ENCODE measurements at places on chromosomes 1 and 21.

DNA sequence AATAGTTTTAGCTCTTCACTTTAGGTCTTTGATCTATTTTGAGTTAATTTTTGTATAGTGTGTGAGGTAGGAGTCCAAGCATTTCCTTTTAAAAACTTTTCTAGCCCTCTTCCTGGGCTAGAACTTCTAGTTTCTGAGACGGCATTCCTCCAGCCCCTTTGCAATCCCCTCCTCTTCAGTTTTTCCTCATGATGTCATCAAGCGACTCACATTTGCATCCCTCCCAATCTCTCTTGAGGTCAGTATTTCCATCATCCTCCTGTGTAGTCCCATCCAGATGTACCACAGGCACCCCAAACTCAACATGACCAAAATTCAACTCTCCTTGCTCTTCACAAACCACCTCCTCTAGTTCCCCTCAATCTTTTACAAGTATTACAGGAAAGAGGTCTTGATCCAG, 10.7 kb downstream of the HMGN2 start:
- no peak for DNase-seq

DNA sequence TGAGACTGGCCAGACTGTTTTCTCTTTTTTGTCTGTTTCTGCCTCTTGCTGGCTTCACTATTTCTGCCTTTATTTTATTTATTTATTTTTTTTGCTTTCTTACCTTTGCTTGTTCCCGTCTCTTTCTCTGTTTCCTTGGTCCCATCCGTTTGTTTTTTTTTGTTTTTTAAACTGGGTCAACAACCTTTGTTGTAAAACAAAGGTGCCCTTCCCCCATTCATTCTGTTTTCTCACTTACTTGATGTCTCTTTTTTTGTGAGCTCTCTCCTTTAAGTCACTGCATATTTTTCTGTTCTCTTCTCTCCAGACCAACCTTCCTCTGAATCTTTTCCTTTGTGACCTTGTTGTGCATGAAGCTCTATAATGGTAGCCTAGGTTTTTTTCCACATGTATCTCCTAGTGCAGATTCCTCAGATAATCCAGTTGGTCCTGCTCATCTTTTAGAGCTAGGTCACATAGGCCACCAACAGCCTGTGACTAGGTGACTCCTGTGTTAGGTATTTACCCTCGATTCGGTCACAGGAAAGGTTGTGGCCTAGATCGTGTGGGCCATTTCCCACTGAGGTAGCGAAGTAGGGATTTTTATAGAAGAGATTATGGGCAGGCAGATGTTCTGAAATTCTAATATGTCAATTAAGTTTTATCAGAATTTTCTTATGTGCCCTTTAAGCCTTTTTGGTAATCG, 15.9 kb downstream of the GNAI3 start:
- DNase-seq, result no peak

DNA sequence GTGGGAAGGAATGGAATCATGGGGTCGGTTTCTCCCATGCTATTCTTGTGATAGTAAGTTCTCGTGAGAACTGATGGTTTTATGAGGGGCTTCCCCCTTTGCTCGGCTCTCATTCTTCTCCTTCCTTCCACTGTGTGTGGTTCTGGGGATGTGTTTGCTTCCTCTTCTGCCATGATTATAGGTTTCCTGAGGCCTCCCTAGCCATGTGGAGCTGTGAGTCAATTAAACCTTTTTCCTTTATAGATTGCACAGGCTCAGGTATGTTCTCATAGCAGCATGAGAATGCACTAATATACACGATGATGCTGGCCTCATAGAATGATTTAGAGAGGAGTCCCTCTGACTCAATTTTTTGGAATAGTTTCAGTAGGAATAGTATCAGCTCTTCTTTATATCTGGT, 195.4 kb upstream of the IVNS1ABP start:
- DNase-seq, result no peak

GRCh38 chr21:44514746-44515358, 25.1 kb downstream of the KRTAP10-1 start:
- DNase-seq, result no peak

DNA sequence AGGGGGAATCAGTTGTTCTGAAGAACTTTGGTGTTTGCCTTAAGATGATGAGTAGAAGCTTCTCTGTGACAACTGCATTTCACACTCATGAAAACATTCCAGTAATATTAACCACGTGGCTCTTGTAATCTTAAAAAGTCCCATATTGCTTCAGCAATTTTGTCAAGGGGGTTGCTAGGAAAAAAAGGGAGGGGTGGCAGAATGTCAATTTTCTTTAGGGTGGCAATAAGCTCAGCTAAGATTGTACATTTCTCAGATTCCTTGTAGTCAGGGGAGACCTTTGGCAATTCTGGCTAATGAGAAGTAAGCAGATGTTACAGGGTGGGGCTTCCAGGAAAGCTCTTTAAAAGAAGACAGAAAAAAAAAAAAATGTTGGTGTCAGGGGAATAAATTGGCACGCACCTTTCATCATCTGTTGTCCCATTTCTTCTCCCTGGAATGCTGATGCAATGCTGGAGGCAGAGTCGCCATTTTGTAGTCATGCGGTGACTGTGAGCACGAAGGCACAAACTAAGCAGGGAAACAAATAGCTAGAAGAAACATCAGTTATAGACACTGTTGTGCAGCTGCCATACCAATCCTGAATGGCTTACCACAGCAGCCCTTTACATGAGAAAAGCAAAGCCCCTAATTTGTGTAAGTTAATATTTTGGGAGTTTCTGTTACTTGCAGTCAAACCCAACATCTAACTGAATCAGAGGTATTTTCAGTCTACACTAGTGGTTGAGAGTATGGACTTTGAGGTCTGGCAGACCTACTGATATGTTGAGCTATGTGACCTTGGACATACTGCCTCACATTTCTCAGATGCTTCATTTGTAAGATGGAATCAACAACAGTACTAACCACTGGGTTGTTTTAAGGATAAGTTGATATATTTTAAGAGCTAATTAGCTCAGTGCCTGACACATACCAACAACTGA, 56.1 kb upstream of the MRPS6 start:
- no peak for DNase-seq

DNA sequence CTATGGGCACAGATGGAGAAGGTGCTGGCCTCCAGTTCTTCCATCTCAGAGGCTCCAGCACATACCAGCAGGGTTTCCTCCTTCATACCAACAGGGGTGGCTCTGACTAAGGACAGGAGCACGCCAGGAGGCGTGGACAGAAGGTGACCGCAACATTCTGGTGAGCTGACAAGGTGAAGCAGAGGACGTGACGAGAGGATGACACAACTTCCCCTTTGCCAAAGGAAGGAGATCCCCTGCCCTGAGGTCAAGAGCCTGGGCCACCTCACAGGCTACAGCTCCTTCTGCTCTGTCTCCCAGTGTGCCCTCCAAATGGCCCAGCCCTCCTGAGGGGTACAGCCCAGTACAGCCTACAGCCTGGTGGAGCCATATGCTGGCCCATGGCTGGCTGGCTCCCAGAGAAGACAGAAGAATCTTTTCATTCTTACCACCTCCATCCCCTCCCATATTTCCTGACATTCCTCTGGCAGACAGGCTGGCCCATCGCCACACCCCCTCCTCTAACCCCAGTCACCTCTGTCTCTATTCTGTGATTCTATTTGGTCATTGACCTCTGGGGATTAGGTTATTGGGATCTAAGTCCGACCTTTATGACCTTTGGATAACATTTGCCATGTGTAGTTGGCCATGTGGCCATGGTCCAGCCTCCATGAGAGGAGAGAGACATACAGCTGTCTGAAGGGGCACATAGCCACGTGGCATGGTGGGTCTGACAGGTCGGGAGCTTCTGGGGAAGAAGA, 5.1 kb upstream of the LAMB3 start:
- DNase-seq, result no peak

- DNase-seq, result no peak
Observed at GRCh38 chr1:11817192-11817591, 11.2 kb downstream of the CLCN6 start.

DNA sequence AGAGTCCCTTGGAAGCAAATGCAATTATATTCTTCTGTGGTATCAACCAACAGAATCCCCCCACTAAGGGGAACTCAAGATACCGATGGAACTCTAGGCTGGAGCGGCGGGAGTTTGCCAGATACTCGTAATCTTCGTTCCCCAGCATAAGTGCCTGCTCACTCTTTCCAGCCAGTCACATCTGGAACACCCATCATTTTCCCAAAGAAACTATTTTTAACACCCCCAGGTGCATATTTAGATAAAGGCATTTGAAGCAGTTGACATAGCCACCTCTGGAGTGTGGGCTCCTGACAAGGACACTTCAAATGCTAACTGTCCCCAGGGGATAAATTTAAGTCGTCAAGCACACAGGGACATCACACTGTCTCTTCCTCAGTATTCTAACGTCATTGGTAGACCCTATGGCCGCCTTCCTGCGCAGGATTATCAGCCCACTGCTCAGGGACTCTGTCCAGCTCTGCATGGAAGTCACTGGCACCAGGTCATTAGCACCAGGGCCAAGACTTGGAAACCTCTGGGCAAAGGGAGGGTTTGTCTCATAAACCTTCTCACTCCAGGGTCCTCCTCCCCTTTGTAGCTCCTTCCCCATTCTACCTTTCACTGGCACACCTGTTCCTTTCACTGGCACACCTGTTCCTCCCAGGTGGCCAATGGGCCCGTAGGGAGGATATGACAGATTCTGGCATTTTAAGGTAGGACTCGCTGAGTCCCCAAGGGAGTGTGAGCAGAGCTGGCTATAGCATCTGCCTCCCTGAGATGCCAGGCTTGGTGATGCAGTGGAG, 48.8 kb downstream of the H3-3A start:
- no peak for DNase-seq

DNA sequence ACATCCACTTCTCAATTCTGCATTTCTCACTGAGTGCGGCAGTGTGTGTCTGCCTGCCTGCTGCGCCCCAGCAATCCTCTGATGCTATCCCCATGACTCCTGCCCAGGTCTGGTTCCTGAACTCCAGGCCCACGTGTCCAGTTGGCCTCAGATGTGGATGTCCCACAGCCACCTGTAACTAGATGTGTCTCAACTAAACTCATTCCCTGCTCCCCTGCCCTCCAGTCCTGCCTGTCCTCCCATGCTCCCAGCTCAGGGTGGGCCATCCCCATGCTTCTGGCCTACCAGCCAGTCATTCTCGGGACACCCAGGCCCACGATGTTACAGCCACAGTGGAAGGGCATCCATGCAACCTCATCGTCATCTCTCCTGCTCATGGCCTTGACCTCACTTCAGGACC, 76.8 kb downstream of the STUM start:
- no peak for DNase-seq

- no peak for DNase-seq
Observed at GRCh38 chr1:1069711-1070676, 4.1 kb downstream of the RNF223 start.

GRCh38 chr21:31586118-31586517, 73.4 kb upstream of the SOD1 start:
- no peak for DNase-seq

Data from central memory CD4-positive, alpha-beta T cell (primary cell).